ENCODE measurements at places on chromosomes 1 and 21.

- DNase-seq = no peak
Observed at GRCh38 chr1:225280563-225280962, 147.3 kb downstream of the LBR start.

GRCh38 chr1:65953170-65953569 lies 160.5 kb downstream of the PDE4B start:
- no peak for DNase-seq

DNA sequence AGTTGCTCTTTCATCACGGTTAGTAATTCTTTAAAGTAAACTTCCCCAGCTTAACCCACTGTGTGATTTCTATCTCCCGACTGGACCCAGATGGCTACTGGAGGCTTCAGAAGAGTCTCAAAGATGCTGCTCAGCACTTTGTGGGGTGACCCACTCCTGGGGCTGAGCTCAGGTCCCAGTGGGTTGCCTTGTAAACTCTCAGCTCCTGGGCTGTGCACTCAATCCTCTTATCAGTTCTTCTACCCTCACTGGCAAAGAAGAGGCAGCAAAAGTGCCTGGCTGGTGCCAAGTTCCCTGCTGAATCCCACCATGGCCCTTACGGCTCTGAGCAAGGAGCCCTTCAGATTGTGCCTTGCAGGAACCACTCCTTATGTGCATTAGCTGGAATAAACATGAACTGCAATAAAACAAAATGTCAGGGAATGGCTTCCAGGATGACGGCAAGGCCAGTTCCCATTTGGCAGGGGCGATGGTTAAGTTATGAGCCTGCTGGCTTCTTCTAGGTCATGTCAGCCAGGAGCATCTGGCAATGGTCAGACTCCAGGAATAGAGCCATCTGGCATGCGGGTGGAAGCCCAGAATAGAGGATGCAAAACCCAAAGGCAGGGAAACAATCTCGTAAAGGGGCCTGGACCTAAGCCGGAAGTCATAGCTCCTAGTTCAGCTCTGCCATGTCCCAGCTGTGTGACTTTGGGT lies 6.8 kb downstream of the MYOC start:
- DNase-seq = no peak

DNA sequence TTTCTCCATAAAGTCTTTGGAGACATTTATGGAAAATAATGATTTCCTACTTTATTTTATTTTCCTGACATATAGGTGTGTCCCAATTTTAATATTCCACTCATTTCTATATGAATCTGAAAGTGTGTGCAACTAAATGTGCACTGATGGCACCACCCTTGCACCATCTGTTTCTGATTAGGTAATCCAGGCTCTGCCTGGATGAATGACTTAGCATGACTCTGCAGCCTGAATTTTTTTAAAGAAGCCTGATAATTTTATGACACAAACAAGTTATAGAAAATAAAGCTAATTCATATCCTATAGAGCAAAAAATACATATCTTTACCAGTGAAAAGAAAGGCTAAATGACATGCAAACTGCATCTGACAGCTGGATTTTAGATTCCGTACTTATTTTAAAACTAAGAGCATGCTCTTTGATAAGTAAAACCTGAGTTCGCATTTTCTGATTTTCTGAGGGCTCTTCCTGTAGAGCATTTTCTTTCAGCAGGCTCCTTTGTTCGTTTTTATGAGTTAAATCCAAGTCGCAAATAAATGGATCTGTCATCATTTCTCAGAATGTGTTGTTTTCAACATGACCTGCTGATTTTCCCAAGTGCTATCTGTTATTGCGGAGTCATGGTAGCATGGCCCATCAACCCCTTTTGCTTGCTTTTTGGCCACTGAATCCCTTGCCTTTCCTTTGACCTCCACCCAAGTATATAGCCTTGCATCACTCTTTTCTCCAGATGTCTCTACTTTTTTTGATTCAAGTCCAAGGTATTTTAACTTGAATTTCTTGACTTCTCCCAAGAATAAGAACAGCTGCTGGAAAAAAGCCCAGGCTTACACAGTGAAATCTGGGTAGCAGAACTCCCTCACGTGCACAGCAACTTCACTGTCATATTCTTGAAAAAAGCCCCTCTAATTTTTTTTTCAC lies 52.8 kb upstream of the LYPLAL1 start:
- DNase-seq = peak; percentile 73

DNA sequence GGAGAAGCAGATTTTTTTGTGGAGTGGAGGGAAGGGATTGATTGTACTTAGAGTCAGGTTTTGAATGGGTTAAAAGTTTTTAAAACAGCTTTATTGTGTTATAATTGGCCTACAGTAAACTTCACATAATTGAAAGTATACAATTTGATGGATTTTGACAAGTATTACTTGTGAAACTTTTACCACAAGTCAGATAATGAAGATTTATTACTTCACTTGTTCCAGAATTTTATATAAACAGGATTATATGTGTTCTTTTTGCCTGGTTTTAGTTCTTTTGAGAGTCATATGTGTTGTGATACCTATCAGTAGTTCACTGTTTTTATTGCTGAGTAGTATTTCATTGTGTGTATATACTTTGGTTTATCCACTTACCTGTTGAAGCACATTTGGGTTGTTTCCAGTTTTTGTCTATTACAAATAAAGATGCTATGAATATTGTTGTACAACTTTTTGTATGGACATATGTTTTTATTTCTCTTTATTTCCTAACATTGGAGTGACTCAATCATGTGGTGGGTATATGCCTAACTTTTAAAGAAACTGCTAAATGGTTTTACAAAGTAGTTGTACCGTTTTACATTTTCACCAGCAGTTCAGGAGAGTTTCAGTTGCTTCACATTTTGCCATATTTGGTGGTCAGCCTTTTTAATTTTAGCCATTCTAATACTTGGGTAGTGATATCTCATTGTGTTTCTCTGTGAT lies 71.0 kb downstream of the DYRK1A start:
- no peak for DNase-seq

DNA sequence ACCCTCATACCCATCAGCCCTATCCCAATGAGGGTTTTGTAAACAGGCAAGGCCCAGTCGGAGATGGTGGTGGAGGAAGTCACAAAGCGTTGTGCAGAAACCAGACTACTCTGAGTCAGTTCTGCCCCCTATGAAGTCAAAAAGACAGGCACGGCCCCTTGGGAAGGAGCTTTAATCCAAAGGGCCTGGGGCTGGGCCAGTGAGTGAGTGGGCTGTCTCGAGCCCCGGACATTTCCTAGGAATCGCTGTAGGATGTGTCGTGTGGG lies 442 bp upstream of the AHCYL1 start:
- DNase-seq = peak; percentile 30

GRCh38 chr1:233356705-233356987 lies 29.1 kb downstream of the MAP3K21 start:
- no peak for DNase-seq

- no peak for DNase-seq
Observed at GRCh38 chr1:198160222-198160621, 3.4 kb downstream of the NEK7 start.

DNA sequence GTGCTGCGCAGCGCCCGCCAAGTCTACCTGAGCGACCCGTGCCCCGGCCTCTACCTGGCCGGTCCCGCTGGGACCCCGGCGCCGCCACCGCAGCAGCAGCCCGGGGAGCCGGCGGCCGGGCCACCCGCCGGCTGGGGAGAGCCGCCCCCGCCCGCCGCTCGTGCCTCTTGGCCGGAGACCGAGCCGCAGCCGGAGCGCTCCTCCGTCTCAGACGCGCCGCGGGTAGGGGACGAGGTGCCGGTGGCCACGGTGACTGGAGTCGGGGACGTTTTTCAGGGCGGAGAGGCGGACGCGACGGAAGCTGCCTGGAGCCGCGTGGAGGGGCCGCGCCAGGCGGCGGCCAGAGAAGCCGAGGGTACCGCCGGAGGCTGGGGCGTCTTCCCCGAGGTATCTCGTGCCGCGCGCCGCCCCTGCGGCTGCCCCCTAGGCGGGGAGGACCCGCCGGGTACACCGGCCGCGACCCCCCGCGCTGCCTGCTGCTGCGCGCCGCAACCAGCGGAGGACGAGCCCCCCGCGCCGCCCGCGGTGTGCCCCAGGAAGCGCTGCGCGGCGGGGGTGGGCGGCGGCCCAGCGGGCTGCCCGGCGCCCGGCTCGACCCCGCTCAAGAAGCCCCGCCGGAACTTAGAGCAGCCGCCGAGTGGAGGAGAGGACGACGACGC lies 646 bp downstream of the IER5 start:
- no peak for DNase-seq

- DNase-seq = no peak
Observed at GRCh38 chr1:75129660-75129982, 4.6 kb upstream of the LHX8 start.

- DNase-seq = no peak
Observed at GRCh38 chr1:219123036-219123435, 50.6 kb upstream of the LYPLAL1 start.

DNA sequence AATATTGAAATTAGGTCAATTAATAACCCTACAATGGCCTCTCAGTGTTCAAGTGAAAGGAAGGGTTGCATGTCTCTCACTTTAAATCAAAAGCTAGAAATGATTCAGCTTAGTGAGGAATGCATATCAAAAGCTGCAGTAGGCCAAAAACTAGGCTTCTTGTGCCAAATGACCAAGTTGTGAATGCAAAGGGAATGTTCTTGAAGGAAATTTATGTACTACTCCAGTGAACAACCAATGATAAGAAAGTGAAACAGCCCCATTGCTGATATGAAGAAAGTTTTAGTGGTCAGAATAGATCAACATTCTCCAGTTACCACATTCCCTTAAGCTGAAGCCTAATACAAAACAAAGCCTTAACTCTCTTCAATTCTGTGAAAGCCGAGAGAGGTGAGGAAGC lies 10.0 kb downstream of the MAEL start:
- DNase-seq = no peak
